ENCODE measurements at places on chromosomes 2 and 18.

DNA sequence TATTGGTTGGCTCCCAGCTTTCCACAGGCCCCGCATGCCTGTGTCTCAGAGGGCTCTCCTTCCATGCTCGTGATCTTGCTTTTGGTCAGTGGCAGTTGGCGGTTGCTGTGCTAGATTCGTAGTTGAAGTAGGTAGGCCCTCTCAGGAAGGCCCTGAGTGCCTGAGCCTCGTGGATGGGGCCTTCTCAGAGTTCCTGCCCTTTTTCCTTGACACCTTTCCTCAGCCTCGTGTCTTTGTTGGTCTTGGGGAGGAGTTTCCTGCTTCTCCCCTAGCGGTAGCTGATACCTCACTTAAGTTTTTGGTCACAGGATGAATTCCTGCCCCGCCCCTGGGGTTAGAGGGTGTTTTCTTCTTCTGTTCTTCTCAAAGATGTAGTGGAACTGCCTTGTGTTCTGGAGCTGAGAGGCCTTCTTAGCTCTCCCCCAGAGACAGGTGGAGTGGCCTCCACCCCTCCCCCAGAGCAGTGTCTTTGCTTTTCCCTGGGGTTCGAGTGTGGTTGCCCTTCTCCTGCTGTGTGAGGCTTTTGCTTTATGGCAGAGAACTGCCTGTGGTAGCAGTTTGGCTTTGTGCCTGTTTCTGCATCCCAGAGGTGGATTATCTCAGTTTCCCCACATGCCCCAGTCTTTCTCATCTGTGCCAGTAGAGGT is 94.8 kb downstream of the ZNF407 start:
- DNase-seq: no peak

GRCh38 chr18:23758281-23758680 is 69.0 kb downstream of the LAMA3 start:
- no peak for DNase-seq

DNA sequence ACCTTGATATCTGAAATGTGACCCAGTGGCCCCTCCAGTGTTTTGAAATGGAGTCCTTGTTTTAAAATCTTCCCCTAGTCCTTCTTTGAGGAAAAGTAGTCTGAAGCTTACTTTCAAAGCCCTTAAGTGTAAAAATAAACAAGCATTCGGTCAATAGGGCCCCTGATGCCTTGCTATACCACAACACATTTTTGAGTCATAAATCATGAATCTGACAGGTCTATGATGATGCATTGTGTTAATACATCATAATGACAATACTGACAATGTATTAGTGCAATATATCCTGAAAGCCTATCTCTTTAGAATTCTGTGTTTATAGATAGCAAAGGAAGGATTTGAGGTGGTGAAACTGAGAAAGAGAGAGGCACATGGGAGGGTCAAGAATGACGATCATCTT is 464.2 kb downstream of the MEIS1 start:
- DNase-seq: no peak

DNA sequence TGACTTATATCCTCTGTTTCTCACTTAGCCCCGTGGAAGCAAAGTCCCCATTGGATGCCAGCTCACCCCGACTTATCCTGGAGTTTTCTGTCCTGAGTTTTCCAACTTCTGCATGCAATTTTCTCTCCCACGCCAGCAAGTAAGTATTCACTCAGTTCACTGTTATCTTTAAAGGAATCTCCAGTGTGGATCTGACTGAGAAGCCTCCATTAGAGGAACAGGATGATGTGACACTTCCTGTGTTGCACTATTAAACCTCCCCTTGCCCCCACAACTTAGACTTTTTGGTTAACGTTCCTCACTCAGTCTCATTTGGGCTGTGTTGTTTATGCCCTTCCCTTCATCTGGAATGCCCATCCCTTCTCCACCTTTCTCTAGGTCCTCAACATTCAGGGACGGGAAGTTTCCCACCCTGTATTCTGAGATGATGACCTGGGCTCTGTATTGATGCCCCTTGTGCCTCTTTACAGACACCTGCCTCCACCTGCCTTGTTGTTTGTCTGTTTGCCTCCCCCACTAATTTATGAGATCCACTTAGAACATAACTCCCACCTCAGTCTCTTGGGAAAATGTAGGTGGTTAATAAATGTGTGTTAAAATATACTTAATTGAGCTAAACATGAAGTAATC is 536.1 kb upstream of the RAB6C start:
- no peak for DNase-seq

DNA sequence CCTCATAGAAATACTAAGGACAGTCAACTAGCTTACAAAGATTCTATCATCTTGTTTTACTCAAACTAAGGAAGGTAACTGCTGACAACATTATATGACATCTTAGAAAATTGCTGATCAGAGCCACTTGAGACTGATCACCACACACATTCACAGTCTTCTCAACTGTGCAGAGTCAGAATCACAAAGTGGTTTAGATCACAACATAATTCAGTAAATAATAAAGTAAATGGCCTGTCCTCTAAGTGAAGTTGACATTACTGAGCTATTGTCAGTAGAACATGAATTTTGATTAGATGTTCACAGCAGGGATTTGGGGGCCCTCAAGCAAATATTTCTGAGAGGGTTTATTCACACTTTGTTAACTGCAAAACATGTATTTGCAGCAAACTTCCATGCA is 28.5 kb downstream of the NOL4 start:
- no peak for DNase-seq

GRCh38 chr2:216029416-216030129 is 16.2 kb upstream of the MREG start:
- peak; percentile 36 for DNase-seq

GRCh38 chr2:149094217-149095015 is 55.9 kb downstream of the LYPD6B start:
- DNase-seq: no peak

GRCh38 chr2:210366675-210367080 is 51.7 kb upstream of the MYL1 start:
- DNase-seq: no peak

GRCh38 chr2:138496096-138496651 is 5.4 kb upstream of the SPOPL start:
- no peak for DNase-seq

DNA sequence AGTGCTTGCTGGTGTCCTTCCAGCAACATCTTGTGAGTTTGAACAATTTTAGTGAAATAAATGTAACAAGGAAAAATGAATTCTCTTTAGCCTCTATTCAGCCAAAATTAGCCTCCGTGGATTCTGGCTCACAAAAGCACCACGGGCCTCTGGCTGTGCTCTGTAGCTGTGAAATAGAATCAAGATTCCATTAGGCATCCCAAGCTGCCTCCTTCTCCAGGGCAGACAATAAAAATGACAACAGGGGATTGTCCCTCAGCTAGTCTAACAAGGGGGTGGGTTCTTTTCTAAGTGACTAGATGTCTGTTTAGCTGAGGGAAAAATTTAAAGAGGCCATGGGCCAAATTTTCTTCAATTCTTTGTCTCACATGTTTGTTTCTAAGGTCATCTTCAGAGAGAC is 254.7 kb upstream of the FIGN start:
- no peak for DNase-seq

DNA sequence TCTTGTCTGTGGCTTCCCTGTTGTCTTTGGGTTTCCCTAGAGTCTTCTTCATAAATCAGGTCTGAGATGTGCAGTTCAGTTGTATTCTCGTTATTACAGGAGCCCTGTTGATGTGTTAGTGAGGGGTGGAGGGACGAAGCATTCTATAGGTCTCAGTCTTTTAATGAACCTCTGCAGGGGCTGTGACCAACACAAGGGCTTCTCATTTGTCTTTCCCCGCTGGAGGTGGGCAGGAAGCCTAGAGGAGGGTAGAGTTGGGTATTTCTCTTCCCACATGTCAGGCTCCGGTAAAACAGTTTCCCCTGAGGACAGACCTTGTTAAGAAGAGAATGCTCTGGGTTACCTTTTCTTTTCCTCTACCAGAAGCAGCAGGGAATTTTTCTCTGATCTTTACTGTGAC is 31.2 kb downstream of the PROC start:
- DNase-seq: no peak

- DNase-seq: no peak
Measured at GRCh38 chr2:73582364-73582763, 59.9 kb downstream of the NAT8 start.

DNA sequence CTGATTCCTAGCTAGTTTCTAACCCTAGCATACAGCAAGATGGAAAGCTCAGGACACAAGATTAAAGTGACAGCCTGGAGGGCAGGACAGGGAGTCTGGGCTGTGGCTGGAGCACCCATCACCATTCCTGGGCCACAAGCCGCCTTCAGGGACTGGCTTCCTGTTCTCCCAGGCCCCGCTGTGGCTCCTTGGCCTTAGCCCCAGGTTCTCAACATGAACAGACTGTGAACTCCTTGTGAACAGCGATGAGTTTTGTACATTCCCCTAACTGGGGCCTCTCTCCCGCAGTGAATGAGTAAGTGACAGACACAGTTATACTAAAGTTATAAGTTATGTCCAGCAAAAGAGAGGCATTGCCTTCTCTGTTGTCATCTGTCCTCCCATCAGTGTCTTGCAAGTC is 35.9 kb upstream of the SLC14A1 start:
- no peak for DNase-seq

DNA sequence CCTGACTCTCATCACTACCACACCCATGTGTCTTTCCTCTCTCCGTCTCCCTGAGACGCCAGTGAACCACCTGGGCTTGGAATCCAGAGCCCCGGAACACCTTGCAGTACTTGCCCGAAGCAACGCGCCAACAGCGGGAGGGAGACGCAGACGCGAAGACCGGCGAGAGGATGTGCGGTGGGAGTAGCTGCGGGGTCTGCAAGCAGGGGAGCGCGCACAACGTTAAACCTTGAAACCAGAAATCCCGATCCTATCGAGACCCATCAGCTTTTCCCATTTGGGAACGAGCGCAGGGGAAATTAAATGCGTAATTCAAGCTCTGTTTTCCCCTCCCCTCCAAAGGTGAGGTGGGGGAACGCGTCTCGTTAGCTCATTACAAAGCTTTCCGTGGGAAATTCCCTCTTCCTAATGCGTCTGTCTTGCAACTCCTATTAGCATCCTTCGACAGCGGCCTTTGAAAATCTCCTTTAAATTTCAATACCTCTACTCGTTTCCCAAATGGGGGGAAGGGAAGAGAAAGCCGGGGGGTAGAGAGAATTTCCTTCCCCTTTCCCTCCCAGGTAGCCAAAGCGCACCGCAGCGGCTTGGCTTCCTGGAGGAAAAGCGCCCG is 421 bp upstream of the CNTNAP5 start:
- no peak for DNase-seq

- no peak for DNase-seq
Measured at GRCh38 chr2:2932189-2932588, 445.4 kb downstream of the EIPR1 start.

DNA sequence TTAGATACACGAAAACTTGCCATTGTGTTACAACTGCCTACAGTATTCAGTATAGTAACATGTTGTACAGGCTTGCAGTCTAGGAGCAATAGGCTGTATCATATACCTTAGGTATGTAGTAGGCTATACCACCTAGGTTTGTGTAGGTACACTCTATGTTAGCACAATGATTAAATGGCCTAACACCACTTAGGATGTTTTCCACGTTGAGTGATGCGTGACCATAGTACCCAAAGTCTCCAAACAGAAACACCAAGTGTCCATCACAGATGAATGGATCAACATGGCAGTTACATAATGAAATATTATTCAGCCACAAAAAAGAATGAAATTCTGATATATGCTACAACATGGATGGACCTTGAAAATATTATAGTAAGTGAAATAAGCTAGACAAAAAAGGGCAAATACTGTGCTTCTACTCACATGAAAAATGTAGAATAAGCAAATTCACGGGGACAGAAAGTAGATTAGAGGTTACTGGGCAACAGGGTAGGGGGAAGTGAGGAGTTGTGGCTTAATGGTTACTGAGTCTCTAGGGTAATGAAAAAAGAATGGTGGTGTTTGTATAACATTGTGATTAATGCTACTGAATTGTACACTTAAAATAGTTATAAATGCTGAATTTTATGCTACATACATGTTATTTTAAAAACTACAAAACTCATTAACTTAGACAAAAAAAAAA is 62.6 kb downstream of the TMEM131 start:
- DNase-seq: no peak

- no peak for DNase-seq
Measured at GRCh38 chr2:26463244-26464192, 14.4 kb downstream of the OTOF start.

GRCh38 chr2:241941691-241942301 is 72.3 kb downstream of the RTP5 start:
- DNase-seq: no peak

GRCh38 chr2:14285812-14286211 is 346.7 kb upstream of the LRATD1 start:
- no peak for DNase-seq

- DNase-seq: no peak
Measured at GRCh38 chr2:129730979-129731378, 248.5 kb upstream of the RAB6C start.

DNA sequence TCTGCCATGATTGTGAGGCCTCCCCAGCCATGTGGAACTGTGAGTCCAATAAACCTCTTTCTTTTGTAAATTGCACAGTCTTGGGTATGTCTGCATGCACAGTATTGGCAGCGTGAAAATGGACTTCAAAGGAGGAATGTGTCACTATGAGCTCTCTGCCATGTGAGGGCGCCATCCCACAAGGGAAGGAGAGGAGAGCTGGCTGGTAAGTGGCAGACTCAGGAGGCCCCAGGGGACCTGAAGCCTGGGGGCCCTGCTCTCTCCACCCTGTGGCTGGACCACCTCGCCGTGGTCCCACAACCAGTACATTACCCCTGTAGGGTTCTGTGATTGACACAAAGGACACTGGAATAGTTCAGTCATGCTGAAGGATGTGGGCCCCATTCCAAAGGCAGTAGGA is 122.1 kb downstream of the RPIA start:
- DNase-seq: no peak

DNA sequence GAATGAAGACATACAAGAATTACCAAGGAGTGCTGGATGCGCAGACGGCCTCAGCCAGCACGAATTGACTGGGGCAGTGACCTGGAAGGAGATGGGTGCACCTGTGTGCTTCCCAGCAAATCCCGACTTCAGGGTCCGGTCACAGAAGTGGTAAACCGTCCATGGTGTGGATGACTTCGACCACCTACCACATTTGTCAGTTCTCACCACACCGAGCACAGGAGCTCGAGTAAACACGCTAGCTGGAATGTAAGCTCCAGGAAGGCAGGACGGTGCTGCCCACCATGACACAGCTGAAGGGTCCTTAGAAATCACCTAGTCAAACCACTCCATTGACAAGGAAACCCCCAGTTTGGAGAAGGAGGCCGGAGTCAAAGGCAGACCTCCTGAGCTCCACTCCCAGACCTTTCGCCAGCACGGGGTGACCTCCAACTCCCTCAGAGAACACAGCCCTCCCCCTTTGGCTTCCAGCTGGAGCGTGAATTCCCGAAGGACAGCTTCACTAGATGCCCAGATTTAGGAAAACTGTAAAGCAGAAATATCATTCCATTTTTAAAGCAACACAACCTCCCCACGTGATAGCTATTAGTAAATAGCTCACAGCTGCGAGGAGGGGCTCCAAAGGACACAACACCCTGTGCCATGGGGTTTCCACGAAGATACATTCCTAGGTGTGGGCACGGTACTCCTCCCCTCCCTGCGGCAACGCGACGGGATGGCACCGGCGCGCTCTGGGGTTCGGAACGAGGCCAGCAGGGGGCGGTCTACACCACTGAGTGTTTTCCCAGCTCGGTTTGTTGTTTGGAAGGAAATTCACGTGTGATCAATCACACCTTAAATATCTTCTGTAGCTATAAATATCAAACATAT is 34.1 kb upstream of the GNAL start:
- DNase-seq: peak; percentile 76
